DMS79 (cell line): ENCODE measurements at places on chromosomes 1 and 21.

DNA sequence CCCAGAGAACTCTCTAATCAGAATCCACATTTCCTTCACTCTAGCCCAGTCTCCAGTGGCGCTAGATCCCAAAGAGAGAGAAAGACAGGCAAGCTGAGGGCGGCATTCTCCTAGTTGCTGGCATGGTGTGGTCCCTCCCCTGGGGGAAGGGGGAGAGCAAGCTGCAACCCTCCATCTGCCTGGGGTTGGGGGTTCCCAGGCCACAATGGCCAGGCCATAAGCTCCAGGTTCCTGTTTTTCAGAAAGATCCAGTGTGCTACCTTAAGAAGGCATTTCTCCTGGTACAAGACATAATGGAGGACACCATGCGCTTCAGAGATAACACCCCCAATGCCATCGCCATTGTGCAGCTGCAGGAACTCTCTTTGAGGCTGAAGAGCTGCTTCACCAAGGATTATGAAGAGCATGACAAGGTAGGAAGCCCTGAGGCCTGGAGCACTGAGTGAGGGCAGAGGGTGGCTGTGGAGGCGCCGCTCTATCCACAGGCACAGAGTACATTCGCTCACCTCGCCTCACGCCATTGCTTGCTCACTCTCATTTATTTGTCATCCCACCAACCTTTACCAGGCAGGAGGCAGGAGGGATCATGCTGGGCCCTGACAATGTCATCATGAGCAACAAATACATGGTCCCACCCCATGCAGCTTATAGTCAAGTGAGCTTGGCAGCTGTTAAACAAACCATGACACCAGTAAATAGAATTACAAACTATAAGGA lies 6.6 kb downstream of the CSF1 start:
- no peak for DNase-seq

DNA sequence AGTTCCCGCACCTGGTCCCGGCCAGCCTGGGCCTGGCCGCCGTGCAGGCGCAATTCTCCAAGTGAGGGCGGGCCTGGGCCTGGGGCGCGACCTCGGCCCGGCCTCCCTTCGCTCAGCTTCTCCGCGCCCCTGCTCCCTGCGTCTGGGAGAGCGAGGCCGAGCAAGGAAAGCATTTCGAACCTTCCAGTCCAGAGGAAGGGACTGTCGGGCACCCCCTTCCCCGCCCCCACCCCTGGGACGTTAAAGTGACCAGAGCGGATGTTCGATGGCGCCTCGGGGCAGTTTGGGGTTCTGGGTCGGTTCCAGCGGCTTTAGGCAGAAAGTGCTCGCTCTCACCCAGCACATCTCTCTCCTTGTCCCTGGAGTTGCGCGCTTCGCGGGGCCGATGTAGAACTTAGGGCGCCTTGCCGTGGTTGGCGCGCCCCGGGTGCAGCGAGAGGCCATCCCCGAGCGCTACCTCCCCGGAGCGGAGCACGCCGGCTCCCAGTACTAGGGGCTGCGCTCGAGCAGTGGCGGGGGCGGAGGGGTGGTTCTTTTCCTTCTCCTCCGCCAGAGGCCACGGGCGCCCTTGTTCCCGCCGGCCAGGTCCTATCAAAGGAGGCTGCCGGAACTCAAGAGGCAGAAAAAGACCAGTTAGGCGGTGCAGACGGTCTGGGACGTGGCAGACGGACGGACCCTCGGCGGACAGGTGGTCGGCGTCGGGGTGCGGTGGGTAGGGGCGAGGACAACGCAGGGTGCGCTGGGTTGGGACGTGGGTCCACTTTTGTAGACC lies 1.2 kb downstream of the OLIG1 start:
- no peak for DNase-seq

- no peak for DNase-seq
These were observed 35.4 kb downstream of the MIA3 start for GRCh38 chr1:222653178-222653827.

GRCh38 chr1:27446496-27447020 lies 43.4 kb downstream of the WASF2 start:
- no peak for DNase-seq
